ENCODE measurements at places on chromosomes 16 and 17. TPM values are rescaled to one million over a fixed set of nuclear protein-coding genes. Genes with fewer than 3 reads are reported as not detected.

DNA sequence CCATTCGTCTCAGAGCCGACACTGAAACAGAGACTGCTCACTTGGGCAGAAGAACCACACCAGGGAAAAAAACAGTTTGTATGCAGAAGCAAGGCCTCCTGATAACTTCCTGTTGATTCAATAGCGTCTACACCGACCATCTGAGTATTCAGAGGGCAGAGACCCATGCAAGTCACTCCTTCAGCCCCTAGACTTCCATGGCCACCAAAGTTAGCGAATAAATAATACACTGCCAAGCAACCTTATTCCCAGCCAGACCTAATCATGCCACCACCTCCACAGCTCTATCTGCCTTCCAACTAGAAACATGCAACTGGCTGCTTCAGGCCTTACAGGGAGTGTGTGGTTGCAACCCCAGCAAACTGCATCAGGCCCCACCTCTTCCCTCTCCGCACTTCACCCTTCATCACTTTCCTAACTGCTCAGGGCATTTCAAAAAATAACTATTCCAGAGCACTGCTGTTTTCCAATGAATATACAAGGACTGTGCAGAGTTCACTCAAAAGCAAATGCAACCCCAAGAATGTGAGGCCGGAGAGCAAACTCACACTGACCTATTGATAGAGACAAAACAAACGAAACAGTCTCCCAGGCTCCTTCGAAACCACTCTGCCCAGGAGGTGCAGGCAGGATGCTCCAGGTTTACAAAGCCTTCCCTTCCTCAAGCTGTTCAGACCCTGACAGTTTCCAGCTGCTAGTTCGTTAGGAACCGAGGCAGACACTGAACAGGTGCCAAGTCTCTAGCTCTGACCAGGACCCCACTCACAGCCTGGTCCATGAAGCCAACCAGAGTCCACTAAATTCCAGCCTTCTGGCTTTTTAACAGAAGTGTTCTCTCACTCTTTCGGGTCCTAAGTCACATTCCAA lies 3.6 kb downstream of the USP7 start:
- peak; percentile 24 for DNase-seq

DNA sequence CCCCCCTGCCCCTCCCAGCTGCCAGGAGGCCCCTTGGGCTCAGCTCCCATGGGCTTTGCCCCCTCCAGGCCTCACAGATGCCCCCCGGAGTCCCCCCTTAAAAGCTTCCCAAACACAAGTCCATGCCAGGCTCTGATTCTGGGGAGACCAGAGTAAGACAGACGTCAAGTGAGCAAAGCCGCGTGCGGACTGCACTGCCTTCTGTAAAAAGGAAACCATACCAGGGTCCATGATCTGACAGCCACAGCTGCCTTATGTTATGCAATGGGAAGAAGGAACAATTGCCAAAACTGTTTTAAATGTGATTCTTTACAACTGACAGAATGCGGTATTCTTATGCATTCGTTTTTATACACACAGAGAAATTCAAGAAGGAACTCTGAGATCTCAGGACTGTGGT lies 17.9 kb upstream of the HEXD start:
- no peak for DNase-seq

GRCh38 chr17:43924558-43924957 lies 17.2 kb upstream of the MPP2 start:
- no peak for DNase-seq

The ZFP3 gene
- total RNA-seq = 4.0 TPM

DNA sequence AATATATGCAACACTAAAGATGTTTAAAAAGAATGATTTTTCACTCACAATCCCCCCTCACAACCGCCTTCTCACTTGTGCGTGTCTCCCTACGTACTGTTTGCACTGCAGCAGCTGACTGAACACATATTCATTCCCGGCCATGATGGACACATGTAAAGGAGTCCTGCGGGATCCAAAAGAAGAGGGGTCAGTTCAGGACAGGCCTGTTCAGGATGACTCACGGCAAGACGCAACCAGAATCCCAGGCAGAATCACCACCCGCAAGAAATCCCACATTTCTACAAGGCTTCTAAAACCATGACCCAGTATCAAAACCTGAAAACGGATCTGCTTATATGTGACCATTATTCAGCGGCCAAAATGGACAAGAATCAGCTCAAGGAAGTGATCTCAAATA lies 52.3 kb downstream of the CYB5D2 start:
- no peak for DNase-seq

Data from aorta (tissue), 5 donors.